ENCODE measurements at places on chromosomes 11 and 22.

GRCh38 chr11:117488996-117489952 lies 161.6 kb downstream of the CEP164 start:
- DNase-seq = no peak

DNA sequence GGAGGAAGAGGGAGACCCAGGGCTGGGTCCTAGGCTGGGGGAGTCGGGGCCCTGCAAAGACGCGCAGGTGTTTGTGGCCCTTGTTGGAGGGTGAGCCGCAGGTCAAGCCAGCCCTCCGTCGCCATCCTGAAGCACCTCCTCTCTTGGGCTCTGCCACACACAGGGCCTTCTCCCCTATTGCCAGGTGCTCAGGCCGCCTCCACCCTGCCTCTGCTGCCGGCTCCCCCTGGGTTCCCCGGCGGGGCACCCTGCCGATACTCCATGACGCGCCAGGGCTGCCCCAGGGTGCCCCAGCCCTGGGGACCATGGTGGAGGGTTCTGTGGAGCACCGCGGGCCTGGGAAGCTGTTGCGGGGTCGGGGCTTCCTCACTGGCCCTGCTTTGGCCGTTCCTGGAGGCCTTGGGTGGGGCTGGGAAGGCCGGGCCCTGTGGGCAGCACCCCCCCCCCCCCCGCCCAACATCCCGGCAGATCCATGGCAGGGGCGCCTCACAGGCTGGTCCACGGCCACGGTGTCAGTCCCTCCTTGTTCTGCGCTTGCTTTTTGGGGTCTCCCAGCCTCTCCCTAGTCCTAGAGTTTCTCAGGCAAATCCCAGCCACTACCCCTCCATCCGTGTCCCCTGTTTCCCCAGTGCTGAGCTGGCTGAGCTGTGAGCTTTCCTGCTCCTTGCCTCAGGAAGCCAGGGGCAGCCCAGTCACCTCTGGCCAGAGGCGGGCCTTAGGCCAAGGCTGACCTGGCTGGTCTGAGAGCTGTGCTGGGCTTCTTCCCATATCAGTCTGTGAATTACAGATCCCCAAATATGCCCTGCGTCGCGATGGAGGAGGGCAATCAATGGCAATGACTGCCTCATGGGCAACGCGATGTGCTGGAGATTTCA lies 2.3 kb upstream of the ADORA2A start:
- no peak for DNase-seq

- no peak for DNase-seq
Measured at GRCh38 chr11:289398-289711, 429 bp downstream of the PGGHG start.

DNA sequence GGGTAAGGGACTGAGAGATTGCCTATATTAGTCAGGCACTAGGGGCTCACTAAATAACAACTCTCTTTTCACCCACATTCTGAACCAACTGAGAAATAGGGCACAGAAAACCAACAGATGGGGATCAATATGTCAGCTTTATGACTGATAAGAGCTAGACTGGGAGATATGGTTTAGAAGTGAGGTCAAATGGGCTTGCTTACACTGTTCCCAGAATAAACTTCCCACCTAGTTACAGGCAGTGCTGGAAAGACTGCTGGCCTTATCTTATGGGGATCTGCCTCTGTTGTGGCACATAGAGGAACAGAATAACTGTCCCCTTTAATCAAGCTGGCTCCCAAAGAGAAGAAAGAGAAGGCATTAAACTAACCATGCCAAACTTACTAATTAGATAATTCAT lies 10.6 kb upstream of the RRAS2 start:
- DNase-seq = no peak

- peak; percentile 36 for DNase-seq
Measured at GRCh38 chr11:22666688-22667439, 453 bp downstream of the GAS2 start.

DNA sequence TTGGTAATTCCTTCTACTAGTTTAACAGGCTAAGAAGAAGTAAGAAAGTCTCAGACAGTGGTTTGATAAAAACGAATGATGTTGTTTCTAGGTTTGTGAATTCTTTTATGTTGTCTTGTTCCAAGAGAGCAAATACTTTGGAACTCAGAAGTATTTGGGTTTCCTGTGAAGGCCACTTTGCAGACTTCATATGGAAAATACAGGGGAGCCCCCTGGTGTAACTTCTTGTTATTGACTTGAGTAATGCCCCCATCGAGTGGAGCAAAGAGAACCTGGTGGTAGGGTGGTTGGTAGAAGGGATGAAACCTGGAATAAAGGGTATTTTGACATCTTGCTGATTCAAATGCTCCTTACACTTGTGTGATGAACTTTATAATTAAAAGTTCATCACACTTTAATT lies 40.0 kb upstream of the PTH start:
- DNase-seq = no peak

DNA sequence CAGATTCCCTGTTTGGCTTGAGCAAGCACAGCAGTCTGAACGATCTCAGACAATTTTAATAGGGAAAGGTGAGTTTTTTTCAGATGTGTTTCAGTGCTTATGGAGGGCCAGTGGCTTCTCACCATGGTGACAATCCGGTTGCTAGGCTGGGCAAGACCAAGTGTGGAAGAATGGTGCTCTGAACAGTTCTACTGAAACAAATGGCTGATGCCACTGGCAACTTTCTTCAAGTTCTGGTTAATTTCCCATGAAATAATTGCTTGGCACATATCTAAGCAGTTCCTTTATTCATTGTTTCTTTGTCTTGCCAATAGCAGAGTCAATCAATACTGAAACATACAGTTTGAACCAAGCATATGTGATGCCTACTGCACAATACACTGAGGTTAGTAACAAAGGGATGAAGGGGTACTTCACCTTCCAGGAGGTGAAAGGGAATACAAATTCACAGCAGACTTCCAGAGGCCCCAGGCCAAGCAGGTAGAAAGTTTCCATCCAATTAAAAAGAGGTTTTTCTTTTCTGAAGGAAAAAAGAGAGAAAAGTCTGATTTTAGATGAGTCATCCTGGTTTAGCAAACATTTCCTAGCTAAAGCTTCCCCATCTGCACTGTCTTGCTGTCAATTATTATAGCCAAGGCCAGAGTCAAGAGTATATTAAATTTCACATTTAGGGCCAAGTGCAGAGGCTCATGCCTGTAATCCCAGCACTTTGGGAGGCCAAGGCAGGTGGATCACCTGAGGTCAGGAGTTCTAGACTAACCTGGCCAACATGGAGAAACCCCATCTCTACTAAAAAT lies 21.2 kb upstream of the NDUFC2 start:
- no peak for DNase-seq

DNA sequence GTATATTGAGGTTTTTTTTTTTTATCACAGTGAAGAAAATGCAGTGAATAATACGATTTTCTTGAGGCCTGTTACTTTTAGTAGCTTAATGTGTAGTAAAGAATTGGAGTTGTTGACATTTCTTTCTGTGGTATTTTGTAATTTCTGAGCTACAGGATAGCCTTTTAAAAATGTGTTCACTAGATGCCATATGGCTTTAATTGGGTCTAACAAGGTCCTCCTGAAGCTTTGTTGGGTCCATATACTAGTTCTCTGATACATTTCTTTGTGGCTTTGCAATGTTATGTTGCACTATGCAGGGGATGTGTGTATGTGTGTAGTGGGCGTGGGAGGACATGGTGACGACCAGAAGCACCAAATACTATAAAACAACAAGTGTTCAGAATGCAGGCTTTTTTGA lies 25.1 kb downstream of the FBXO7 start:
- DNase-seq = no peak

DNA sequence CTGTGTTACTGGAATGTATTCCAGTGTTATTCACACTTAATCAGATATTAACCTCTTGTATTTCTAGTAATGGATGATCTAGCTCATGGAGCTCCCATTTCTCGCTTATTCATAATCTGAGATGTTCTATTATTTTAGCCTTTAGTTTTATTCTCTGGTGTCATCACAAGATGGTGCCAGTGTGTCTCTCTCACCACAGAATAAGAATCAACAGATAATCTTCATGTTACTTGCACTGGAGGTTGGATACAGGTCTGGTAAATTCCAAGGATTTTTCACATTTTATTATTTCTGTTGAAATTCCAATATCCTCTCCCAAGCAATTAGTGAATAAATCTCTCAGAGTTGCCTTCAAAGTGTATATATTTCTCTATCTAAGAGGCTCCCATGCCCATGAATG lies 74.6 kb downstream of the CASP12 start:
- DNase-seq = no peak

- DNase-seq = no peak
Measured at GRCh38 chr11:103659743-103660142, 376.7 kb upstream of the DDI1 start.

DNA sequence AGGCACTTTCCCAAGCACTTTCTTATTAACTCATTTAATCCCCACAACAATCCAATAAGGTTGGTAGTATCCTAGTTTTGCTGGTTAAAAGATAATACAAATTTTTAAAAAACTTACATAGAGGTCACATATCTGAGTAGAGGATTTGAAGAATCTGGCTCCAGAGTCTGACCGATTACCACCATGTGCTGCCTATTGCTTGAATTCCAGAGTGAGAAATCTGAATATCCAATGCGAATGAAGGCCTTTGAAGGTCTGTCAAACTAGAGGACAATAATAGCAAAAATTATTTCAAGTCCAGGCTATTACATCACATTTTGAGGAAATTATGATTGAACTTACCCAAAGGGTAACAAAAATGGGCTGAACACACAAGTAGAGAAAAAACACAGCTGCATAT lies 77.8 kb upstream of the BIRC3 start:
- no peak for DNase-seq

DNA sequence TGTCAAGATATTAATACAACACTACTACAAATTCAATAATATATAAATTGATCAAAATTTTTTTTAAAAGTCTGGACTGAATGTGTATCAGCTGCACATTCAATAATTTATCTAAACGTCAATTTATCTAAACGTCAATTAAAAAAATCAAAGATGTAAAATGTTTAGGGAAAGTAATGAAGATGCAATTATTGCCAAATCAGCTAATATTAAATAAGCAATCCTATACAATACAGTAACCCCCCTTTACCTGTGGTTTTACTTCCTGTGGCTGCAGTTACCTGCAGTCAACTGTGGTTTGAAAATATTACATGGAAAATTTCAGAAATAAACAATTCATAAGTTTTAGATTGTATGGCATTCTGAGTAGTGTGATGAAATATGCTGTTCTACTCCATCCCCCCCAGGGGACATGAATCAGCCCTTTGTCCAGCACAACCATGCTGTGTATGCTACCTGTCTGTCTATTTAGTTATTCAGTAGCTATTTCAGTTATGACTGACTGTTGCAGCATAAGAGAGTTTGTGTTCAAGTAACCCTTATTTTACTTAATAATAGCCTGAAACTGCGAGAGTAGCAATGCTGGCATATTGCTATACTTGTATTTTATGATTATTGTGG lies 72.2 kb downstream of the CWF19L2 start:
- no peak for DNase-seq

DNA sequence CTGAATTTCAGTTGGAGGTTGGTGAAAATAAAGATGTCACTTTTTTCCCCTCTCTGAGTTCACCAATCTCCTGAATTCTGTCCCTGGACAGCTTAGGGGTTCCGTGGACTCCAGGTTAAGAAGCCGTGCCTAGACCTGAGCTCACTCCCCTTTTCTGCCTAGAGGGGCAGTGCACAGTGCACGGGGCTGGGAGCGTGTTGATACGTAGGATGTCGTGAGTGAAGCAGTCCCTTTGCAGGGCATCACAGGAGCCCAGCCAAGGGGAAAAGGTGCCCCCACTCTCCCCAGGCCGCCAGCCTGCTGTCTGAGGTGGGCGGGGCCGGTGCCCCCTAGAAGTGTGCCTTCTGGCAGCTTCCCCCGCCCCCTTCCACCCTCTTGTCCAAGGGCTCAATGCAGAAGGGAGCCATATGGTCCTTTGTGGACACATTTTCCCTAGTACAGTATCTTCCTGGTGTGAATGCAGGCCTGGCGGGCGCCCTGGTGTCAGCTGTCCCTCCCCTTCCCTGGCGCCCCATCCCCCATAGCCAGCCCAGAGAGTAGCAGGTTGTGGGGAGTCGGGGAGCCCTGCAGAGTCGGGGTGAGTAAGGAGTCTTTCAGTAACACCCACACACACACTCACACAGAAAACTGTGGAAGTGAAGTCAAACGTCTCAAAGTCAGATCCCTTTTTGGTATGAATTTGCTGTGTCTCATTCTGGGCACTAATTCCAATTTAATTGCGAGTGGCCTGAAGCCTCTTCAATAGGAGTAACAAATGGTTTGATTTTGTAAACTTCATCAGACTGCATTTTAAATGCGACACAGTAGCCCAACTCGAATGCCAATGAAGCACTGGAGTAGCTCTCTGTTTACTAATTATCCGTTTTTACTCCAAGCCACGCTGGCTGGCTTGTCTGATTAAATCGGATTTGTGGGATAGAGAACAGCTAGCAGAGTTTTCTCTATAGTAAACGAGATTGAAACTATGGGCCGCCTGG lies 67.5 kb upstream of the NNMT start:
- no peak for DNase-seq

DNA sequence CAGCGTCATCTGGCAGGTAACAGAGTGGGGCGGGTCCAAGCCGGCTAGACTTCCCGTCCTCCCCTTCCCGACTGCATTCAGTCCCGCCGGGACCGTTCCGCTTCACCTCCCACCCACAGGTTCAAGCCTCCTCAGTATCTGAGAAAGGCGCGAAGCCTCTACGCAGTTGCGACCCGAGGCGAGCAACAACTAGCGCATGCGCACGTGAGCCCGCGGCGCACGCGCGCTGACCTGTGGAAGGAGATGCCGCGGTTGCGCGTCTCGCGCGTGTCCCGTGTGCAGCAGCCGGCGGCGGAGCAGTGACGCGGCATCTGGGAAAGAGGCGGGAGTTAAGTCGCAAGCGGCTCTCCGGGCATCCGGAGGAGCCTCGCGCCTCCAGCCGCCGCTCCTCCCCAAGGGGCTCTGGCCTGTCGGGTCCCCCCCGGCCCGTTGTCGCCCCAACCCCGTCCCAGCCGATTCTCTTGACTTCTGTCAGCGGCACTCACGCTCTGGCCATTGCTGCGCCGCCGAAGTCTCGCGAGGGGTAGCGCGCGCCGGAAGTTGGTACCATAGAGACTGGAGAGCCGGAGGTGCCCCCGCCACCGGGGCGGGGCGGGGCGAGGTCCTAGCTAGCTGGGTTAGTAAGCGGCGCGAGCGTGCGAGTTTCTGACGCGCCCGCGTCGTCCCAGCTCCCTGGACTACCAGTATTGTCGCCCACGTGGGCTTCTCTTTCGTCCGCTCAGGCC lies at the start of gene THAP7:
Gene THAP7, minus strand, starts transcription at position 518 of the 725 bp plus-strand sequence. Its CDS starts 207 bp downstream, at position 311.
- peak; percentile 90 for DNase-seq

DNA sequence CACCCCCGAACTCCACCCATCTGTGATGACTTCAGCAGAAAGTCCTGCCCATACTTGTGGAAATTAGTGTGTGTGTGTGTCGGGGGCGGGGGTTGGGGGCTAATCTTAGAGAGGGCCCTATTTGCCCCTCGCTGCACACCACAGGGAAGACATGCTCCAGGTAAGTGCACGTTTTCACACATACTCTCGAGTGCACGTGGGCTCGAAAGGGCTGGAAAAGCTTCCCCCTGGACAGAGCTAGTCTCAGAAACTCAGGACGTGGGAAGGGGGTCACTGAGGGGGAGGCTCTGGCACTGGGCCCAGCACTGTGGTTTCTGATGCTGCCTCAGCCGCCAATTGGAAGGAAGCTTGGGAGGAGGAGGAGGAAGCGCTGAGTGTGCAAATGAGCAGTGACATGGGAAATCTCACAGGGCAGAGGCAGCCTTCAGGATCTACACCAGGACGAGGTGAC lies 40.7 kb upstream of the CD82 start:
- no peak for DNase-seq
